Activated naive CD8-positive, alpha-beta T cell treated with anti-CD3 and anti-CD28 coated beads, Interleukin-2, amount 50 U/mL, for 24 hours (primary cell): ENCODE measurements at places on chromosomes 1 and 21.

DNA sequence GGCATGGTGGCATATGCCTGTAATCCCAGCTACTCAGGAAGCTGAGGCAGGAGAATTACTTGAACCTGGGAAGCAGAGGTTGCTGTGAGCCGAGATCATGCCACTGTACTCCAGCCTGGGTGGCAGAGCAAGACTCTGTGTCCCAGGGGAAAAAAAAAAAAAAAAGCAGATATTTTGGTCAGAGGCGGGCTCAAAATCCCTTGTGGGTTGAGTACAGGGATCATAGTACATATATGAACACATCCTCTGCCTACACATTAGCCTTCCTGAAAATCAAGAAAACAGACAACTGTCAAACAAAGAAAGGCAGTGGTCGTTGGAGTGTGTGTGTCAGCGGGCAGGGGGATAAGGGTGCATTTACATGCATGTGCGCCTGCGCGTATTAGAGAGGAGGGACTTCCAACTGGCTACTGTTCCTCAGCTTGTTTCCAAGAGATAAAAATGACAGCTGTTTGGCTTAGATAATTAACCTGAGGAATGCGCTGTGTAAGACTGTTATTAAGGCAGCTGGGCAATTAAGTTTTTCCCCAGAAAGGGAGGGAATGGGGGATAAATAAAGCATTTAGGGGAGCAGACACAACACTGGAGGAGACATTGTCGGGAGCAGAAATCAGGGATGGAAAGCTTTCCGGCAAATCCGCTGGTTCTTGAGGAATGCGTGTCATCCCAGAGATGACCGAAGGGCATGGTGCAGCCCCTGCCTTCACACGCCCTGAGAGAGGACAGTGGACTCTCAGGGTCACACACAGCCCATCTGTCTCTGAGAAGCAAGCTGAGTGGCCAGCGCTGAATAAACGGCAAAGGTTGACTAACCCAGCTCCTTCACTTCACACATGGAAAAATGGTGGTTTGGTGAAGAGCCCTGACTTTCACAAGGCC is 6.4 kb downstream of the LAMB3 start:
- no peak overlapping the region for H3K4me3 ChIP-seq
- no peak overlapping the region for H3K27ac ChIP-seq
- no peaks in the 10 kb centered on the region for H3K27me3 ChIP-seq
- DNase-seq, result no peak
- H3K36me3 ChIP-seq, result no peaks in the 10 kb centered on the region
- H3K4me1 ChIP-seq, result peaks cover 19% of the 10 kb centered on the region

- H3K36me3 ChIP-seq, result no peaks in the 10 kb centered on the region
- no peak overlapping the region for H3K4me3 ChIP-seq
- H3K27me3 ChIP-seq, result peaks cover 10% of the 10 kb centered on the region
- H3K4me1 ChIP-seq, result no peaks in the 10 kb centered on the region
Observed at GRCh38 chr1:39625462-39626273, 13.8 kb downstream of the HEYL start.

DNA sequence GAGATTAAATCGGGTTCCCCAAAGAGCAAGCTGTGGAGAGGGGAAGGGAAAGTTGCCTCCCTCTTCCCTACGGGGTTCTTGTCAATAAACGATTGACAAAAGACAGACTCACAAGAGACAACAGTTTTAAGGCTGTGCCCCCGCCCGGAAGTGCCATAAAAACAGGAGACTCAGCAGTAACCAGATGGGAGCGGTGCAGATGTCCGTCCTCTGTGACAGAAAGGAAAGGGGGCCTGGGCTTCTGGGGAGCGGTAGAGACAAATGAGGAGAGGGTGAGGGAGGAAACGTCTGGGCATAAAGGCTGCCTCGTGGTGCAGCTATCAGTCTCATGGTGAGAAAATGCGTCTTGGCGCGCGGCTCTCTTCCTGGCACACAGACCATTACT is 5.9 kb downstream of the TP73 start:
- no peak overlapping the region for H3K4me3 ChIP-seq
- DNase-seq, result no peak
- no peak overlapping the region for H3K27ac ChIP-seq
- H3K27me3 ChIP-seq, result peaks cover 43% of the 10 kb centered on the region
- H3K4me1 ChIP-seq, result peaks cover 14% of the 10 kb centered on the region

DNA sequence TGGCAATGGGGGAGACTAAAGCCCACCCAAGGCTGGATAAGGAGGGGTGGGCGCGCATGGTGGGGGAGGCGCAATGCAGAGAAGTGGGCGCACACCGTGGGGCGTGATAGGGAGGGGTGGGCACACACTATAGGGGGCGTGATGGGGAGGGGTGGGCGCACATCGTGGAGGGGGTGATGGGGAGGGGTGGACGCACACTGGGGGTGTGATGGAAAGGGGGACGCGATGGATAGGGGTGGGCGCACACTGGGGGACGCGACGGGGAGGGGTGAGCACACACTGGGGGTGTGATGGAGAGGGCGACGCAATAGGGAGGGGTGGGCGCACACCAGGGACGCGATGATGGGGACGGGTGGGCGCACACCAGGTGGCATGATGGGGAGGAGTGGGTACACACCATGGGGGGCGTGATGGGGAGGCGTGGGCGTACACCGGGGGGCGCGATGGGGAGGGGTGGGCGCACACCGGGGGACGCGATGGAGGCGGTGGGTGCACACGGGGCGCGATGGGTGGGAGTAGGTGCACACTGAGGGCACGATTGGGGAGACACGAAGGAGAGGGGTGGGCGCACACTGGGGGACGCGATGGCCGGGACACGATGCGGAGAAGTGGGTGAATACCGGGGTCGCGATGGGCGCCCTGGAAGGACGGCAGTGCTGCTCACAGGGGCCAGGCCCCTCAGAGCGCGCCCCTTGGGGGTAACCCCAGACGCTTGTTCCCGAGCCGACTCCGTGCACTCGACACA is 929 bp downstream of the SUMO3 start:
- H3K27me3 ChIP-seq, result peaks cover 2% of the 10 kb centered on the region
- H3K36me3 ChIP-seq, result peaks cover 2% of the 10 kb centered on the region
- H3K4me1 ChIP-seq, result peaks cover 15% of the 10 kb centered on the region
- H3K27ac ChIP-seq, result no peak overlapping the region

- no peak for DNase-seq
- no peak overlapping the region for H3K4me3 ChIP-seq
- H3K4me1 ChIP-seq, result no peaks in the 10 kb centered on the region
- no peak overlapping the region for H3K27ac ChIP-seq
- H3K27me3 ChIP-seq, result peaks cover under 1% of the 10 kb centered on the region
Observed at GRCh38 chr21:38567335-38567969, 69.2 kb upstream of the ERG start.

- DNase-seq, result no peak
- H3K4me3 ChIP-seq, result no peak overlapping the region
- H3K27ac ChIP-seq, result no peak overlapping the region
- no peaks in the 10 kb centered on the region for H3K4me1 ChIP-seq
Observed at GRCh38 chr1:53572065-53572814, 113.0 kb downstream of the DMRTB1 start.

DNA sequence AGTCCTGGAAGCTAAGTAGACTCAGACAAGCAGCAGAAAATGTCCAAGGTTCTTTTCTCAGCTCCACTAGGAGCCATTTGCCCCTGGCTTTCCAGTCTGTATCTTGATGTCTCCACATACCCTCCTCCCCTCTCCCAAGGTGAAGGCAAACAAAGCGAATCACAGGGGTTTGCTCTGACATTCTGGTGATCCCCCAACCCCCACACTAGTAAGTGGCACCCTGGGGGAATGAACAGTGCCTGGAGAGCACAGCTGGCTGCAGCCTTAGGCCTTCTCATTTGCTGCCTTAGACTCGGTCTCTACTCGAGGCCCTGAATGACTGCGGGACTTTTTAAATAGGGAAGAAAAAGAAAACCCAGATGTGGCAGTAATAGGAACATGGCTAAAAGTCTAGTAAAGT is 15.3 kb downstream of the ERI3 start:
- no peak for DNase-seq
- H3K4me3 ChIP-seq, result no peak overlapping the region
- no peak overlapping the region for H3K27ac ChIP-seq
- H3K36me3 ChIP-seq, result peaks cover 36% of the 10 kb centered on the region

DNA sequence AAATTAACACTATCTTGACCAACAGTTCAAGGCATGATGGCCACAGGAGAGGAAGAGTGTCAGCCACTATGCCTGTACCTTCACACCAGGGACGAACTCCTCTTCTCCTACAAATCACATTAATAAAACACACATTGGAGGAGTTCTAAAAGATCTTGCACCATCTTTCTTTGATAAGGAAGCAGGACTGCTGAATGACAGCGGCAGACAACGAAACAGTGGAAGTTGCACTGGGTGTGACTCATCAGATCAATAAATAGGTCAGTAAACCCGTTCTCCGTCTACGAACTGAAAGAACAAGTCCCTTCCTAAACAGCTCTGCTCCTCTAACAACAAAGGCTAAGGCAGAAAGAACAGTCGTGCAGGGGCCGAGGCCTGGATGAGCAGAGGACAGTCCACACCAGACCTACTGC is 23.1 kb downstream of the UBE2G2 start:
- no peak overlapping the region for H3K27ac ChIP-seq
- peaks cover 13% of the 10 kb centered on the region for H3K4me1 ChIP-seq
- H3K36me3 ChIP-seq, result peaks cover 53% of the 10 kb centered on the region
- no peaks in the 10 kb centered on the region for H3K27me3 ChIP-seq
- no peak overlapping the region for H3K4me3 ChIP-seq

DNA sequence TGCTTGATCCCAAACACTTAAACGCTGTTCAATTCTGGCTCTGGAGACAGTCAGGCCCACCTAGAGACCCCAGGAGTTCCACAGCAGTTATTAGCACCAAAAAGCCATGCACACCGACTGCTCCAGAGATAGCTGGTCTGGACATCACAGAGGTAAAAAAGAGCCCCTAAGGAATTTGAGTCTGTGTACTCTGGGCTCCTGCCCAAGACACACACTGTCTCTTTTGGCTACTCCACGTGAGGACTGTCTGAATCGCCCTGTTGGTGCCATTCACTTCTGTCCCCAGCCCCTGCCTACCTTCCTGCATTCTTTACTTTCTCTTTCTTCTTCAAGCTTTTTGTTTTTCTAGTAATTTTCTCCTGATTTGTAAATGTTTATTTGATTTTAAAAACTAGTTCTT is 197.4 kb downstream of the ADGRL2 start:
- H3K27ac ChIP-seq, result no peak overlapping the region
- H3K27me3 ChIP-seq, result no peaks in the 10 kb centered on the region
- no peak for DNase-seq
- no peaks in the 10 kb centered on the region for H3K4me1 ChIP-seq
- H3K4me3 ChIP-seq, result no peak overlapping the region

DNA sequence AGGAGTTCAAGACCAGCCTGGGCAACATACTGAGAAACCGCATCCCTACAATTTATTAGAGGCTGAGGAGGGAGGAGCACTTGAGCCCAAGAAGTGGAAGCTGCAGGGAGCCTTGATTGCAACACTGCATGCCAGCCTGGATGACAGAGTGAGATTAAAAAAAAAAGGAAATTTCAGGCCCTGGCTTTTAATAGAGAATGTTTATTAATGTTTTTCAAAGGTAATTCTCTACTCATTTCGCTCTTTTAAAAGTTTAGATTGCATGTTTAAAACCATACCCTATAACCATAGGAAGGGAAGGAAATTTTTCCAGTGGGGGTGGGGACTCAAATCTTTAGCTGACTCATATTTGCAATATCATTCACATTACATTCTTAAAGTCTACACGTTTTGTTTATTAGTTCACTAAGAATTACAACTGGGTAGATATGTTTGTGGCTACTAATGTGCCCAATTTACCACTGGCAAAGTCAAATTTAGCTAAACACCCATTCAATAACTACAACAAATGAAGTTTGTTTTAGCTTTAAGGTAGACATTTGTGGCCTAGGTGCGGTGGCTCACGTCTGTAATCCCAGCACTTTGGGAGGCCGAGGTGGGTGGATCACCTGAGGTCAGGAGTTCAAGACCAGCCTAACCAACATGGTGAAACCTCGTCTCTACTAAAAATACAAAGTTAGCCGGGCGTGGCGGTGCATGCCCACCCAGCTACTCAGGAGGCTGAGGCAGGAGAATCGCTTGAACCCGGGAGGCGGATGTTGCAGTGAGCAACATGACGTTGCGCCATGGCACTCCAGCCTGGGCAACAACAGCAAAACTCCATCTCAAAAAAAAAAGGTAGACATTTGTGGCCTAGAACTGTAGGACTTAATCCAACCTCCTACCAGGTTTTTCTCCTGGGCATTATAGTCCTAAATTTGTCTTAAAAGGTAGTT is 5.0 kb downstream of the KDM5B start:
- no peak for DNase-seq
- peaks cover 7% of the 10 kb centered on the region for H3K36me3 ChIP-seq
- H3K27ac ChIP-seq, result peak overlapping the region; percentile 92
- no peak overlapping the region for H3K4me3 ChIP-seq

DNA sequence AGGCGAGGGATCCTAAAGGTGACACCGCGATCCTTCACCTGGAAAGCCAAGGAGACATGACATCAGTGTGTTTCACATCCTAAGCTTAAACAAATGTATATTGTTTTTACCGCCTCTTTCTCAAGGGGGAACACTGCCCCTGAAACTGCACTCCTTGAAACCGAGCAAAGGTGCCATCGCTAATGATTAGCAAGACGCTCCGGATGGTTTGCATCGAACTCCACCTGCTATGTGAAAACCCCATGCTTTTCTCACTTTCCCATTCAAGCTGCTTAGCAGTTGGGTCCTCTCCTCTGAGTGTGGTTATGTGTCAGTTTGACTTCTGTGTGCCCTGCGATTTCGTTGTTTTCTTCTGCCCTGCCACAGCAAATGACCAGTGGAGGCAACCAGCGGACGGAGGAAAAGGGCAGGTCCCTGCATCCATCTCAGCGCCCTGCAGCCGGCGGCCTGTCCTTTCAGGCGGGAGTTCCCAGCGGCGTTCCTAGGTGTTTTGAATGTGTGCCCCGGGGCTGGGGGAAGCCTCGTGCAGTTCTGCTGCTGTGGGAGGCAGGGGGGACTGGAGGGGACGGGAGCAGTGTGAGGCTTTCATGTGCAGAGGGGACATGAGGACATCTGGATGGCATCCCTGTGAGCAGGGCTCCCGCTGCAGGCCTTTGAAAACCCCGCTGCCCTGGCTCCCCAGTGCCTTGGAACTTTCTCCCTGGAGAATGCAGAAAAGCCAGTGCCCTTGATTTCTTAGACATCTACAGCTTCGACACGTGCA is 16.1 kb downstream of the ZBTB18 start:
- peaks cover 10% of the 10 kb centered on the region for H3K4me1 ChIP-seq
- no peaks in the 10 kb centered on the region for H3K36me3 ChIP-seq
- DNase-seq, result no peak

DNA sequence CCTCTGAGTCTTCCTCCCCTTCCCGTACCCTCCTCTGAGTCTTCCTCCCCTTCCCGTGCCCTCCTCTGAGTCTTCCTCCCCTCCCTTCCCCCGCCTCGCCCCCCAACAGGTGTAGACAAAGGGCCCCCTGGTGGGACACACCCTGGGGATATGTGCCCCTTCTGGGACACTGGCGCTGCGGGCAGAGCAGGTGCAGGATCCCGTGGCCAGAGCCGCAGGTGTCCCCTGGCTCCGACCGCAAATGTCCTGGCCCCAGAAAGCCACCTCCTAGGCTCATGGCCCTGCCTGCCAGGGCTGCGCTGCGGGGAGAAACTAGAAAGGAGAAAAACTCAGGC is 51.5 kb upstream of the ARHGEF16 start:
- H3K27ac ChIP-seq, result no peak overlapping the region
- H3K27me3 ChIP-seq, result peaks cover 2% of the 10 kb centered on the region
- no peaks in the 10 kb centered on the region for H3K36me3 ChIP-seq
- H3K4me1 ChIP-seq, result no peaks in the 10 kb centered on the region
- DNase-seq, result no peak

- H3K27me3 ChIP-seq, result peaks cover 9% of the 10 kb centered on the region
- no peak overlapping the region for H3K27ac ChIP-seq
- peak; percentile 44 for DNase-seq
- H3K4me1 ChIP-seq, result peaks cover 6% of the 10 kb centered on the region
- H3K4me3 ChIP-seq, result no peak overlapping the region
Observed at GRCh38 chr1:147700042-147701006, 30.0 kb upstream of the ACP6 start.
